ENCODE measurements at places on chromosomes 5 and 9.
A peak's percentile ranks its signal among the peaks of the same experiment; 100 is the strongest.

- H3K4me3 ChIP-seq: no peak overlapping the region
- peaks cover 17% of the 10 kb centered on the region for H3K4me1 ChIP-seq
- no peaks in the 10 kb centered on the region for H3K36me3 ChIP-seq
- no peak overlapping the region for H3K27ac ChIP-seq
- no peaks in the 10 kb centered on the region for H3K27me3 ChIP-seq
- no peak for DNase-seq
These were observed 75.3 kb downstream of the LHFPL2 start for GRCh38 chr5:78573318-78573717.

DNA sequence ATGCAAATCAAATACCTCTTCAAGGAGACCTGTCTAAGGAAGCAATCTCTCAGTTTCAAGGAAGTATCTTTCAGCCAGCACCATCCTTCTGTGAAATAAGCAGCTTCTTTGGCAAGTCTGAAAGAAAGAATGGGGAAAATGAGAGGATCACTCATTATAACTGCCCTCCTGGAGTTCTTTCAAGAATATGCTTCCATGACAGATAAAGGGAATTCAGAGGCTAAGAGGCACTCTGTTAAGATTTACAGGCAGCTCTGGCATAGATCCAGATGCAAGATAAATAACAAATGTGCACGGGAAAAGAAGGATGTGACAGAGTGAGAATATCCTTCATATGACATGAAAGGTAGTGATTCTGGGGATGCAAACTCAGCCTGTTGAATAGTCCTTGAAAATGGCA lies 348.2 kb upstream of the CCNG1 start:
- peaks cover 5% of the 10 kb centered on the region for H3K4me1 ChIP-seq
- no peak for DNase-seq
- no peaks in the 10 kb centered on the region for H3K36me3 ChIP-seq
- no peak overlapping the region for H3K27ac ChIP-seq
- no peak overlapping the region for H3K4me3 ChIP-seq
- no peaks in the 10 kb centered on the region for H3K27me3 ChIP-seq

GRCh38 chr5:173010547-173011464 lies 27.2 kb downstream of the ATP6V0E1 start:
- DNase-seq: no peak
- H3K4me1 ChIP-seq: no peaks in the 10 kb centered on the region
- H3K27ac ChIP-seq: no peak overlapping the region
- H3K36me3 ChIP-seq: peaks cover 4% of the 10 kb centered on the region

- DNase-seq: no peak
- no peaks in the 10 kb centered on the region for H3K4me1 ChIP-seq
- no peaks in the 10 kb centered on the region for H3K27me3 ChIP-seq
- no peak overlapping the region for H3K4me3 ChIP-seq
- H3K36me3 ChIP-seq: no peaks in the 10 kb centered on the region
- H3K27ac ChIP-seq: no peak overlapping the region
These were observed 18.1 kb upstream of the RGMB start for GRCh38 chr5:98755406-98755805.

- H3K27ac ChIP-seq: no peak overlapping the region
- no peak for DNase-seq
- H3K4me1 ChIP-seq: no peaks in the 10 kb centered on the region
- no peaks in the 10 kb centered on the region for H3K27me3 ChIP-seq
- H3K36me3 ChIP-seq: no peaks in the 10 kb centered on the region
These were observed 19.2 kb downstream of the SLC27A6 start for GRCh38 chr5:128984480-128984879.

- DNase-seq: no peak
- no peak overlapping the region for H3K27ac ChIP-seq
- no peaks in the 10 kb centered on the region for H3K27me3 ChIP-seq
- no peak overlapping the region for H3K4me3 ChIP-seq
- H3K4me1 ChIP-seq: no peaks in the 10 kb centered on the region
- H3K36me3 ChIP-seq: no peaks in the 10 kb centered on the region
These were observed 215.3 kb downstream of the NFIB start for GRCh38 chr9:14098486-14099180.

GRCh38 chr5:137218471-137218870 lies 280.7 kb downstream of the SPOCK1 start:
- H3K4me3 ChIP-seq: no peak overlapping the region
- H3K27ac ChIP-seq: no peak overlapping the region
- no peak for DNase-seq
- no peaks in the 10 kb centered on the region for H3K27me3 ChIP-seq
- no peaks in the 10 kb centered on the region for H3K36me3 ChIP-seq

DNA sequence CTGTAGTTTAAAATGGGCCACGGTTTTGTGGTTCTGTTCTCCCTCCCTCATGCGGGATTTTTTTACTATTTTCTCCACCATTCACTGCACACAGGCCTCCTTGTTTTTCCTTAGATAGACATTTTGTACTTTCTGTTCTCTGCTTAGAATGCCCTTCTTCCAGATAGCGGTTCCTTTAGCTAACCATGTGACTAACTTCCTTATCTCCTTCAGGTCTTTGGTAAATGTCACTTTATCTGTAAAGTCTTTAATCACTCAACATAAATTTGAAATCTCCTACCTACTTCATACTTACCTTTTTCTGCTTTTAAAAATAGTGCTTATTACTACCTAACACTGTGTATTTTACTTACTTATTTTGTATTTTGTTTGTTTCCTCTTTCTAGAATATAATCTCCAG lies 15.0 kb downstream of the FER start:
- no peaks in the 10 kb centered on the region for H3K27me3 ChIP-seq
- no peak for DNase-seq
- no peaks in the 10 kb centered on the region for H3K36me3 ChIP-seq
- no peak overlapping the region for H3K4me3 ChIP-seq

- H3K36me3 ChIP-seq: no peaks in the 10 kb centered on the region
- DNase-seq: no peak
- no peaks in the 10 kb centered on the region for H3K27me3 ChIP-seq
- H3K4me1 ChIP-seq: no peaks in the 10 kb centered on the region
- H3K27ac ChIP-seq: no peak overlapping the region
- no peak overlapping the region for H3K4me3 ChIP-seq
These were observed 449.8 kb downstream of the ARHGEF28 start for GRCh38 chr5:74075501-74076484.

DNA sequence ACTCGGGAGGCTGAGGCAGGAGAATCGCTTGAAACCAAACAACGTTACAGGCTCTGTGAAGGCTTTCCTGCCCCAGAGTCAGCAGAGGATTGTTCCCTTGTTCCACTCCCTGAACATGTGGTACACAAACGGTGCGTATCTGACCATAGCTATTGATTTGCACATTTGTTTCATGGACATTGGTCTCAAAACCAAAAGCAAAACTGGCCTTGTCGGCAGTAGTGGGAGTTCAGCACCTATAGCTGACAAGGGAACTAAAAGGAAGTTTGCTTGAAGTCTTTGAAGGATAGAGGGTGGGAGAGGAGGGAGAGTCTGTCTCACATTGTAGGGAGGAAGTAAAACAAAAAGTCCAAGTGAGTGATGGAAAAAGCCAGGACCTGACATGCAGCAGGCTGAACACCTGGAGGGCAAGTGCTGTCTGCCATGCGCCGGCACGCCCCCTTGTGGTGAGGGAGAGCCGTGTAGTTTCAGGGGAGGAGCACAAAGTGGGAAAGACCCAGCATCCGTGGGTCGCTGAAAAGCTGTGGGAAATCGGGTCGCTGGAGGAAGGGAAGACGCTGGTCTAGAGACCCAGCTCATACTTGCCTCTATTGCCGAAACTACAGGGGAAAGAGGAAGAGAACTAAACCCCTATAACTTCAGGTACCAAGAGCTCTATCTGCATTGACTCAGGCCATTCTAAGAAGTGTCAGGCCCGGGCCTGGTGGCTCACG lies 58.0 kb downstream of the RAD23B start:
- DNase-seq: peak; percentile 89
- no peak overlapping the region for H3K4me3 ChIP-seq
- H3K27ac ChIP-seq: no peak overlapping the region

DNA sequence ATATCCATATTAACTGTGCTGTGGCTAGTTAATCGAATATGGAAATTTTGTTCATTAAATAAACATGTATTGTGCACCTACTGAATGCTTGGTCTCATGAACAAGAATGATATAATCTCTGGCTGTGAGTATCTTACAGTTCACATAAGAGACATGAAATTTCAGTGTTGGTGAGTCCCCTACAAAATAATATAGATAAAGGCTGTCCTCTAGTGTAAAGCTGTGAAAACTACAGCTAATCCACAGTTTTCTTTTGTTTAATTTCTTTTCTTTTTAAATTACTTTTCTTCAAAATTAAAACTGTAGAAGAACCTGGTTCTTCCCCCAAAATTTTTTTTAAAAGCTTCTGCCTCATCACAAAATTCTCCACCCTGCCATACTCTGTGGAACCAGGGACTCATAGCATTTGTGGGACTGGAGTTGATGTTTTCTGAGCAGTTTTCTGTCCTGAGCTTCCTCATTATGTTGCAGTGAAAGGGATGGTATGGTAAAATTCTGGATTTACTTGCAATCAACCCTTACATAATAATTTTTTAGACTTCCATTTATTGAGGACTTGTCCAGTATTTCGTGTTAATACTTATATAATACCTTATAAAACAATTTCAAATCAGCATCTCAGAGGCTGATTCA lies 135.0 kb downstream of the STK32A start:
- no peaks in the 10 kb centered on the region for H3K36me3 ChIP-seq
- no peak overlapping the region for H3K27ac ChIP-seq
- DNase-seq: peak; percentile 41

DNA sequence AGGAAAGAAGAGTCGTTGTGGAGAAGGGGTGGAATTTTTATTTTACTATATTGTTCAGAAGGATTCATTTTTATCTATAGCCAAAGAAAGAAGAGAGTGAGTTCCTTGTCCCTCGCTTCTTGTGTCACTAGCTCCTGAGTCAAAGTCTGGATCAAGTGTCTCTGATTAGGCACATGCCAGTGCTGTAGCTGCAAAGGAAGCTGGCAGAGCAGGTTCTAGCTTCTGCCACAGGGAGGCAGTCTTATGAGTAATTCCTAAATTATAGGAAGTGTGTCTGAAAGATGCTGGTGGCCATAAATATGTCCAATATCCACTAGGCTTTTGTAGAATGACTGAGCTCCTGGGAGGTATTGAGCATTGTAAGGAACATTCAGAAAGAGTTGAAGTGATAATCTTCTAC lies 84.7 kb downstream of the DOCK2 start:
- H3K27me3 ChIP-seq: no peaks in the 10 kb centered on the region
- 0 out of 2 replicates have a peak overlapping the region, but pooled peaks have one; percentile 16 for H3K27ac ChIP-seq
- H3K4me1 ChIP-seq: peaks cover 21% of the 10 kb centered on the region
- H3K4me3 ChIP-seq: no peak overlapping the region
- no peak for DNase-seq
